ENCODE measurements at places on chromosomes 1 and 21. TPM values are rescaled to one million over a fixed set of nuclear protein-coding genes. Genes with fewer than 3 reads are reported as not detected.

DNA sequence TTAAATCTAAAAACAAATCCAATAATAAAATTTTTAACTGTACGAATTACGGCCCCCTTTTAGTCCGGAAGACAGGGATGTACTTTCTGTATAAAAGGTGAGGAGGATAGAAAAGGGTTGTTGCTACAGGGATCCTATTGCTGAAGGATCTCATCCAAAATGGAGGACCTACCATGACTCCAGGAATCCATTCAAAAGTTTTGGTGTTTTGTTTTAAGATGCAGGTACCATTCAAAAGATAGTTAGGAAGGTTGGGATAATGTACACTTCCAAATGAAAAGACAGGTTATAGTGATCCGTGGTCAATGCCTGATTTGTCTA is 1.3 kb upstream of the ENAH start:
- H3K4me1 ChIP-seq = peaks cover 5% of the 10 kb centered on the region
- no peaks in the 10 kb centered on the region for H3K27me3 ChIP-seq
- H3K36me3 ChIP-seq = no peaks in the 10 kb centered on the region
- no peak overlapping the region for H3K27ac ChIP-seq
- DNase-seq = no peak

DNA sequence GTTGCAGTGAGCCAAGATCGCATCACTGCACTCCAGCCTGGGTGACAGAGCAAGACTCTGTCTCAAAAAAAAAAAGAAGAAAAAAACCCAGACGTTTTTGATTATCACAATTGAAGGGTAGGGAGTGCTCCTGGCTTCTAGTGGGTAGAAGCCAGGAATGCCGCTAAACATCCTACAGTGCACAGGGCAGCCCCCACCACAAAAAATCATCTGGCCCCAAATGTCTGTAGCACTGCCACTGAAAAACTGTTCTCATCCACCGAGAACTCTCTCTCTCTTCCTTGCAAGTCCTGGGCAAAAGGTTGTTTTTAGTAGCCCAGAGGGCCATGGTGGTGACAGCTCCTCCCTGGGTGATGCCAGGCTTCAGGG is 35.6 kb upstream of the GPR157 start:
- no peak overlapping the region for H3K4me3 ChIP-seq
- H3K36me3 ChIP-seq = no peaks in the 10 kb centered on the region
- H3K4me1 ChIP-seq = peaks cover 16% of the 10 kb centered on the region
- DNase-seq = no peak
- peak overlapping the region; percentile 86 for H3K27ac ChIP-seq

DNA sequence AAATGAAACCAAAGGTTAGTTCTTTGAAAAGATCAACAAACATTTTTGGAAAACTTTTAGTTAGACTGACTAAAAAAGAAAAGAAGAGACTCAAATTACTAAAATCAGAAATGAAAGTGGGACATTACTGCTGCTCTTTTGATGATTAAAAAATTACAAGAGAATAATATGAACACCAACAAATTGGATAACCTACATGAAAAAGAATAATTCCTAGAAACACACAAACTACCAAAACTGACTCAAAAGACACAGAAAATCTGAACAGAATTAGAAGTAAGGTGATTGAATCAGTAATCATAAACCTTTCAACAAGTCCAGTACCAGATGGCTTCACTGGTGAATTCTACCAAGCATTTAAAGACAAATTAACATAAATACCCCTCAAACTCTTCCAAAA is 5.6 kb downstream of the KIFAP3 start:
- no peak for DNase-seq
- H3K27me3 ChIP-seq = no peaks in the 10 kb centered on the region
- no peaks in the 10 kb centered on the region for H3K36me3 ChIP-seq
- peak overlapping the region; percentile 41 for H3K4me3 ChIP-seq
- peaks cover 5% of the 10 kb centered on the region for H3K4me1 ChIP-seq
- peak overlapping the region; percentile 9 for H3K27ac ChIP-seq

DNA sequence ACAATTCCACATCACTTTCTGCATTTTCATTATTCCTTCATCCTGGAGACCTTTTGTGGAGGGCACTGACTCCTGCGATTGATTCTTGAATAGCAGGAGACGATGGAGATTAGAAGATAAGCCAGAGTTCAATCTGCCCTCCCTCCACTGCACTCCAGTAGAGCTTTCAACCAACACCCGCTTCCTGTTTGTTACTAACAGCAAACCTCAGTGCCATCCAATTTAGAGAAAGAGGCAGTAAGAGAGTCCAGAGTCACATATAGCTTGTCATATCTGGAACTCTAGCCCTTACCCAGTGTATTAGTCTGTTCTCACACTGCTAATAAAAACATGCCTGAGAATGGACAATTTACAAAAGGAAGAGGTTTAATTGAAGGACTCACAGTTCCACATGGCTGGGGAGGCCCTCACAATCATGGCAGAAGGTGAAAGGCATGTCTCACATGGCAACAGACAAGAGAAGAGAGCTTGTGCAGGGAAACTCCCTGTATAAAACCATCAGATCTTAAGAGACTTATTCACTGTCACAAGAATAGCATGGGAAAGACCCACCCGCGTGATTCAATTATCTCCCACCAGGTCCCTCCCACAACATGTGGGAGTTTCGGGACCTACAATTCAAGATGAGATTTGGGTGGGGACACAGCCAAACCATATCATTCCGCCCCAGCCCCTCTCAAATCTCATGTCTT is 55.9 kb downstream of the PCBP3 start:
- no peak overlapping the region for H3K27ac ChIP-seq
- H3K36me3 ChIP-seq = no peaks in the 10 kb centered on the region
- H3K4me1 ChIP-seq = no peaks in the 10 kb centered on the region

DNA sequence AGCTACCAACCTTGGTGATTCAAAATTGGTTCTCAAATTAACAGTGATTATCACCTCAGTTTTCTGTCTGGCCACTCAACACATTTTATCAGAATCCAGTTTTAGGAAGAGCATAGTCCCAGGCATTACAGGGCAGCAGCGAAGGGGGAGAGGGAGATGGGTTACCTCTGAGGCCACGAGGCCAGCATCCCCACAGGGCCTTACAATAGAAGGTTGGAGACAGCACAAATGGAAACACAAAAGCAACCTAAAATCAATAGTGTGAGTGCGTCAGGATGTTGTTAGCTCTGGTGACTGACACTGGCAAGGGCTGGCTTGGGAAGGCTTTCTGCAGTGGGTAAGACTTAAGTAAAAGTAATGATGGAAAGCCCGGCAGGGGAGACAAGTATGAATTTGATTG is 79.5 kb downstream of the JAK1 start:
- no peak overlapping the region for H3K4me3 ChIP-seq
- no peak overlapping the region for H3K27ac ChIP-seq
- no peaks in the 10 kb centered on the region for H3K27me3 ChIP-seq
- peaks cover 7% of the 10 kb centered on the region for H3K36me3 ChIP-seq

The NBPF6 gene
- not detected for total RNA-seq

DNA sequence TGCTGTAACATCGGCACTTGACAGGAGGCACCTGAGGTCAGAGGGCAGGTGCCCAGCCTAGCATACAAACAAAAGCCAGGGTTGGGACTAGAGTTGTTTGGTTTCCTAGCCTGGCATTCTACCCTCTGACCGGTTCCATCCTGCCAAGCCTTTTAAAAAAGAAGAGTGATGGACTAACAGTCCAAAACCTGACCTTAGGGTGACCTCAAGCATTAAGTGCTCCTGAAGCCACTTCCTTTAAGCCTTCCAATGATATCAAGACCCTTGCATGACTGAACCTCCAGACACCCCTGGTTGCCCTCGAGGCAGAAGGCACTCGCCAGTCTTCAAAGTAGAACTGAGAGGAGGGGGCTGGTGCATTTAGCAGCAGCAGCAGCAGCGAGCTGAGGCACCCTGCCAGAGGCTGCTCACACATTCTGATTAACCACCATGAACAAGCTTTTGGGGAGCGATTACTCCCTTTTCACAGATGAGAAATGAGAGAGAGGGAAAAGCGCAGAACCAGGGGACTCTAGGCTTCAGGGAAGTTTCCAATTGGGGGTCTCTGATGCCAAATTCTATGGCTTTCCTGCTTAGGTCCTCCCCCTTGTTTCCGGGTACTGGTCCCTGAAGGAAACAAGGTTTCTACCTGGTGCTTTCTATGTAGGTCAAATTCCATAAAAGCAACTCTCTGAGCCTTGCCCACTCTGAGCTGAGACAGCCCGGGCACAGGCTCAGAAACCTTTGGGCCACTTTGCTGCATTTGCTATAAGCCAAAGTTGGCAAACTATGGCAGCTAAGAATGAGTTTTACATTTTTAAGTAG is 9.2 kb downstream of the SLC2A1 start:
- no peaks in the 10 kb centered on the region for H3K36me3 ChIP-seq
- H3K27ac ChIP-seq = no peak overlapping the region
- DNase-seq = no peak

- H3K36me3 ChIP-seq = no peaks in the 10 kb centered on the region
- no peak for DNase-seq
- H3K4me1 ChIP-seq = peaks cover 3% of the 10 kb centered on the region
Measured at GRCh38 chr1:220906561-220907334, 27.5 kb downstream of the HLX start.

- H3K36me3 ChIP-seq = no peaks in the 10 kb centered on the region
- no peak overlapping the region for H3K27ac ChIP-seq
- no peaks in the 10 kb centered on the region for H3K27me3 ChIP-seq
- peaks cover 7% of the 10 kb centered on the region for H3K4me1 ChIP-seq
- no peak overlapping the region for H3K4me3 ChIP-seq
Measured at GRCh38 chr1:227333423-227333822, 15.1 kb upstream of the CDC42BPA start.

DNA sequence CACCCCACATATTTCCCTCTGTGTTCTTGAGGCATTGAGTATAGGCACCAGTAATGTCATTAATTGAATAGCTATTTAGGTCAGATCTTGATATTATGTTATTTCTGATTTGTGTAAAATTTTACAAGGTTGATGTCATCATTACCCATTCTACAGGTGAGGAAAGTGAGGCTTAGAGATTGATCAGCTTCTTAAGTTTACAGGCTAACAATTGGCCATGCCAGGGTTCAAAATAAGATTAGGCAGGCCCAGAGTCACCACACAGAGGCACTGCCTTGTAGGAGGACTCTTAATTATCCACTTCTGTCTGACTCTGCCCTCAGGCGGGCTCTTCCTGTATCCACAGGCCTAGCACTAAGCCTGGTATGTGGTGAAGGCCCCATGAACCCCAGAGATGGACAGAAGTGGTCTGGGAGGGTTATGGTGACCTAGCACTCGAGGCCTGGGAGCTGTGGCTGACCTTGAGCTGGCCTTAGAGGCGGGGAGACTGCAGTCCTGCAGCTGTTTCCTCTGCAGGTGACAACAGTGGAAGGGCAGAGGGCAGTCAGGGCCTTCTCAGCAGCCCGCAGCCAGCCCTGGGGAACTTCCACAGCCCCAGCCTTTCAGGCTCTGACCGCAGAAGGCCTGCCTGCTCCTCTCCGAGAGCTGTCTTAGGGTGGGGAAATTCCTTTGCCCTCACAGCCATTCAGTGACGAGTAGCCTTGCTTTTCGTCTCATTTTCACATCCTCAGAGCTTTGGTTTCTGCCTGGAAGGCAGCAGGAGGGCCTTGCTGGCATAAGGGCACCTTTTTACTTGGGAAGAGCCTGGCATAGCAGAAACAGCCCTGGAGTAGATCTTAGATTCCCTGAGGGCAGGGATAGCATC is 12.2 kb downstream of the ZDHHC18 start:
- H3K27ac ChIP-seq = no peak overlapping the region
- no peak for DNase-seq
- H3K4me1 ChIP-seq = no peaks in the 10 kb centered on the region
- H3K4me3 ChIP-seq = no peak overlapping the region

The ZNF281 gene
- total RNA-seq = 18.4 TPM

Data from liver (tissue), 10 donors.